ENCODE measurements at places on chromosomes 4 and X.
A peak's percentile ranks its signal among the peaks of the same experiment; 100 is the strongest.

DNA sequence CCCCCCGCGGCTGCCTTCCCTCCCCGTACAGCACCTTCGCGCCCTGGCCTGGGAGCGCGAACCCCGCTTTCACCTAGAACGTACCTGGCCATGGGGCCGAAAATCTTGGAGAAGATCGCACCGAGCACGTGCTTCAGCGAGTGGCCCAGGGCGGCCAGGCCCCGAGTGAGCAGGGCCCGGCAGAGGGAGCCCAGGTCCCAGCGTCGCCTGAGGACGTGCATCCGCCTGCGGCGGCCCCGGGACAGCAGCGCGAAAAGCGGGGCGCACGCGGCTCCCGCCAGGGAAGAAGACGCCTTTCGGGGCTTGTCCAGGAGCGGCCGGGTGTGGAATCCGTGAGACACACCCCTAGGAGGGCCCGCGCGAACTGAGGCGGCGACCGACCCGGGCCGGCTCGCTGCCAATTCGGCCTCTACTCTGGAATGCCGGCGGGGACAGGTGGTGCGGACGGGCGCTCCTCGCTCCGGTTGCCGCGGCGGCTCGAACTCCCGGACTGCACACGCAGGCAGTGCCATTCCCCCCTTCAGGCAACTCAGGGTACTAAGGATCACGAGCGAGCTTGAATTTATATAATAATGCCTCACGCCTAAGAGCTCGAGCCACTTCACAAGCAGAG lies at the start of gene HS6ST2:
Gene HS6ST2, minus strand, starts transcription at position 539 of the 613 bp plus-strand sequence.
- DNase-seq = peak; percentile 79

GRCh38 chr4:185721190-185722028 lies 90.6 kb downstream of the SORBS2 start:
- no peak for DNase-seq

- DNase-seq = no peak
Measured at GRCh38 chr4:110753466-110753865, 130.6 kb upstream of the PITX2 start.

GRCh38 chr4:25687773-25688172 lies 32.1 kb downstream of the SLC34A2 start:
- no peak for DNase-seq

- no peak for DNase-seq
Measured at GRCh38 chr4:86896596-86896995, 4.4 kb upstream of the C4orf36 start.

DNA sequence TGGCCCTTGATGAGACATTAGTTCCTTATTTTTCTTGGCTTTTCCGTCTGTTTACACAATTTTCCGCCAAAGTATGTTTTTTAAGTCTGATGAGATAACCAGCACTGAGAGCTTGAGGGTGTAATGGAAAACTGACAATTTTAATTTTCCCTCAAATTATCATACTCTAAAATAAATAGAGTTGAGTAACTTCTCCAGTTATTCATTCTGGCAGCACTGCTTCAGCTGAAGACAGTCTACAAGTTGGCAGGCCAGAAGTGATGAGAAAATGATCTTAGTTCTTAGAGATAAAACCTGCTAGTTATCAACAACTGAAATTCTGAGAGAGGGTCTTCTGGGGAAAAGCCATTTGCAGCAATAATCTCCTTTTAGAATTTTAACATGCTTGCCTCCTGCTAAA lies 241.6 kb upstream of the TET2 start:
- no peak for DNase-seq

DNA sequence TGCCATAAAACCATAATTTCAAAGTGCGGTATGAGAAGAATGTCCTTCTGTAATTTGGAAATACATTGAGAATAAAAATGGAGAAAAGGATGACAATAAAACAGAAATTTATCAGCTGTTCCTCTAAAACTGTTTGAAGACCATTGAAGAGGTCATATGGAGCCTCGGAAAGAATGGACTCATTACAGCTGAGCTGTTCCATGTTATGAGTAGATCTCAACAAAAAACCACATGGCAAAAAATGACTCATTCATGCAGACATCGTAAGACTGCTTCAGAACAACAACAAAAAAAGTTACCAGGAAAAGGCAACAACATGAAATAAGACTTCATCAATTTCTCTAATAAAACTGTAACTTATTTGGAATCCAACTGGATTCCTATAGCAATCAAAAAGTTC lies 39.7 kb downstream of the AKAP4 start:
- DNase-seq = no peak

GRCh38 chr4:8200302-8200975 lies 1.3 kb downstream of the SH3TC1 start:
- DNase-seq = peak; percentile 75

- no peak for DNase-seq
Measured at GRCh38 chr4:55754754-55755350, 64.7 kb upstream of the EXOC1L start.

All from ELF-1 (cell line).